ENCODE measurements at places on chromosomes 5 and 9. TPM values are rescaled to one million over a fixed set of nuclear protein-coding genes. Genes with fewer than 3 reads are reported as not detected.

The TAF11L10 gene
- total RNA-seq: not detected

The SLC1A3 gene
- total RNA-seq: not detected

The DELE1 gene
- 46.5 TPM for total RNA-seq

The LPAR1 gene
- total RNA-seq: not detected

The TRIM7 gene
- total RNA-seq: not detected

The CAPSL gene
- total RNA-seq: not detected

The ENTPD2 gene
- total RNA-seq: 0.87 TPM

The EXOC3 gene
- total RNA-seq: 20.5 TPM

- no peaks in the 10 kb centered on the region for H3K4me1 ChIP-seq
- H3K36me3 ChIP-seq: no peaks in the 10 kb centered on the region
- no peak overlapping the region for H3K27ac ChIP-seq
- H3K4me3 ChIP-seq: no peak overlapping the region
Observed at GRCh38 chr5:17042041-17042440, 106.0 kb upstream of the MYO10 start.

DNA sequence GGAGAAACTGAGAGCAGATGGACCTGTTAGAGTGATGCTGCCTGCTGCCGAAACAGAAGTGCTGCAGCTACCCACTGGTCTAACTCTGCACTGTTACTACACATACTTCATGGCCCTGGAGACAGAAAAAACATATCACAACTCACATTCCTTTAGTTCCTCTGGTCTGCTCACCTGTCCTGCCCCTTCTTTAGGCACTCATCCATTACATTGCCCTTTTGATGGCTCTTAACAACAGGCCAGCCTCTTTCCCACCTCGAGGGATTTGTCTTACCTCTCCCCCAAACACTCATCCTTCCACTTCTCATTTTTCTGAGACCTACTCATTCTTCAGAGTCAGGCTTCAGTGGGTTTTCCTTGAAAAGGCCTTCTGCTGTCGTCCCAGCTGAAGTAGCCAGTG lies 49.2 kb downstream of the KCTD16 start:
- H3K27me3 ChIP-seq: no peaks in the 10 kb centered on the region
- H3K36me3 ChIP-seq: no peaks in the 10 kb centered on the region
- no peak overlapping the region for H3K4me3 ChIP-seq
- no peak for DNase-seq
- no peak overlapping the region for H3K27ac ChIP-seq

GRCh38 chr9:135342206-135343130 lies 137.1 kb upstream of the PPP1R26 start:
- no peak overlapping the region for H3K4me3 ChIP-seq
- peaks cover 15% of the 10 kb centered on the region for H3K27me3 ChIP-seq
- no peak for DNase-seq
- H3K4me1 ChIP-seq: no peaks in the 10 kb centered on the region

DNA sequence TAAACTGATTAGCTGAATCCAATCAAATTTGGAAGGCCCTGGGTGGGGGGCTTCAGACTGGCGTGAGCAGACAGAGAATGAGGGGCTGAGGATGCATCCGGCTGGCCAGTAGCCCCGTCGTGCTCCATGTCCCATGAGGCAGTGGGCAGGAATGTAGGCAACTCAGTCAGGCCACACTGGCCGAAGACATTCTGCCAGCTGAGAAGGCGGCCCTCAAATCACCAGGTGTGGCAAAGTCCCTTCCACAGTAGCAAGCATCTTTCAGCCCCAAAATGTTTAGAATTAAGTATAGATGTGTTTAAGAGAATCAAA lies 25.7 kb upstream of the LAMC3 start:
- H3K4me1 ChIP-seq: no peaks in the 10 kb centered on the region
- H3K4me3 ChIP-seq: no peak overlapping the region
- peaks cover 14% of the 10 kb centered on the region for H3K27me3 ChIP-seq
- H3K27ac ChIP-seq: no peak overlapping the region
- no peaks in the 10 kb centered on the region for H3K36me3 ChIP-seq

DNA sequence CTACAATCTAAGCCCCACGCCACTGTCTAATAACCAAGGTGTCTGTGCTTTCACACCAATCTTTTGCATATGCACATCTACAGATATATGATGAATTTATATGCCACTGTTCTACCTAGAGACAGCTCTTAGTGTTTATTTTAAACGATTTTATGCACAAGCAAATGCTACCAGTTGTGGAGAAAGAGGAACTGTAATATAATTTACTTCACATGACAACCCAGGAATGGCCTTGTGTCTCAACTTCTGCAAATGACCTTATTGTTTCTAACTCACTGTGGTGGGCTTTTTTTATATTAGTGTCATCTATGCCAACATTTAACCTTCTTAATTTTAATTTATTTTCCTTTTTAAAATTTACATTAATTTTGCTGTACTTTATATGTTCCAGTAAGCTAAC lies 531.1 kb upstream of the TLE4 start:
- H3K27me3 ChIP-seq: no peaks in the 10 kb centered on the region
- no peak for DNase-seq
- no peak overlapping the region for H3K4me3 ChIP-seq
- H3K36me3 ChIP-seq: no peaks in the 10 kb centered on the region
- no peaks in the 10 kb centered on the region for H3K4me1 ChIP-seq
- H3K27ac ChIP-seq: no peak overlapping the region

DNA sequence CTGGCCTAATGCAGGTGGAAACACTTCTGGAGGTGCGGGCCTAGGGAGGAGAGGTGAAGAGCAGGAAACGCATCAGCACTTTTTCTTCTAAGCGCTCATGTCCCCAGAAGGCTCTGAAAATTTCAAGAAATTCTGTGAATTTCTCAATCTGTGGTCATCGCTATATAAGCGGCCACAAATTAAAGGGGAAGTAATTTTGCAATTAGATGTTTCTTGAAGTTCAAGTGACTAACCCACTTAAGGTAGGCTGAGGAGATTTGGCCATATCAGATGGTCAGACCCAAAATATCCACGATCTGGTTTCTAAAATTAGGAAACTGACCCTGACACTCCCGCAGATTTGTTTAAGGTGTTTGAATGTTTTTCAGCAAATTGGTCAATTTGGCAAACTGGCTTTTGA lies 16.6 kb upstream of the HMGCR start:
- H3K4me1 ChIP-seq: peaks cover 46% of the 10 kb centered on the region
- no peak for DNase-seq
- no peak overlapping the region for H3K27ac ChIP-seq
- H3K36me3 ChIP-seq: no peaks in the 10 kb centered on the region

GRCh38 chr5:135492319-135492626 lies 40.1 kb upstream of the TIFAB start:
- H3K27me3 ChIP-seq: no peaks in the 10 kb centered on the region
- H3K27ac ChIP-seq: no peak overlapping the region

DNA sequence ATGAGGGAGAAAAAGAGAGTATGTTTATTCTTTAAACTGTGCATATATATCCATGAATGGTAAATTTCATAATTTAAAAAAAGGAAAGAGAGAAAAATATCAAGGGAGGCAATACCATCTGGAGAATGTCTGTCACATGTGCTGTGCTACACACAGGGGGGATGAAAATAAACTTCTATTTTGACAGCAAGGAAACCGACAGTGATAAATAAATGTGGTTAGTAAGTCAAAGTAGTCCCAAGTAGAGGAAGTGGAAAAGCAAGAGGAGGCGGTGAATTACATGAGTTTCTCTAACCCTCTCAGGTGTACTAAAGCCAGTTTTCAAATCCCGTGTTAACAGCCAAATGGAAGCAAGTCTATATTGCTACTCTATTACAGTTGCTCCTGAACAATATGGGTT lies 83.3 kb downstream of the ICE1 start:
- DNase-seq: no peak
- H3K4me1 ChIP-seq: no peaks in the 10 kb centered on the region
- H3K27ac ChIP-seq: no peak overlapping the region
- no peaks in the 10 kb centered on the region for H3K36me3 ChIP-seq
- H3K27me3 ChIP-seq: no peaks in the 10 kb centered on the region

DNA sequence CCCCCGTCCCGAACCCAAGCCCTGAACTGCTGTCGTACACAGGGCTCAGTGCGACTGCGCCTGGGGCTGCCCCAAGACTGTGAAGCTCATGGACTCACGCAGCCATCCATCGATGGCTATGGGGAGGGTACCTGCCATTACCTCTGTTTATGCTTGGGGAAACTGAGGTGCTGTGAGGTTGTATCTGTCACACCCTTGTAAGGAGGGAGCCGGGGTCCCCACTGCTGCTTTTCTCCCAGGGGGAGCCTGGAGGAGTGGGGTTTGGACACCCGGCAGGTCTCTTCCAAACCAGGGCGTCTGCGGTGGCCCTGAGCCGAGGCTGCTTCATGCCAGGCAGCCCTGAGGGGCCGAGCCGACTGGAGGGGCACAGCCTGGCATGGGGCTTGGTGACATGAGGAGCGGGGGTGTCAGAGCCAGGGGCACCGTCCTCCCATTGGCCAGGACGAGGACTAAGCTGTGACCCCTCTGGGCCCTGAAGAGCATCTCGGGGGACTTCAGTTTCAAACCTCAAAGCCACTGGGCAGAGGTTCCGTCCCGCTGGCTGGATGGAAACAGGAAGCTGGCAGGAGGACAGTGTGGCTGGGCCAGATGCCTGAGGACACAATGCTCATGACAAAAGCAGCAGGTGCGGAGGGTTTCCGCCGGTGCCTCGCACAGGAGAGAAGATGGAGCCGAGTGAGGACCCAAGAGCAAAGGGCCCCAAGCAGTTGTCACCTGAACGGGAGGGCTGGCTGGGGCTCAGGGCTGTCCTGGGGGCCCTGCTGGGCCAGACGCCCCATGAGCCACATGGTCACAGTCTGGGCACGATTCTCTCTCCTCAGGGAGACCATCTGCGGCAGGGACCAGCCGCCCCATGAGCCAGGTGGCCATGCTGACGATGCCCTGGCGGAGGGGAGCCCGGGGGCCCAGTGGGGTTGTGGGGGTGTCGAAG lies 54.4 kb upstream of the EXOC3 start:
- H3K27me3 ChIP-seq: no peaks in the 10 kb centered on the region
- no peaks in the 10 kb centered on the region for H3K36me3 ChIP-seq
- H3K4me3 ChIP-seq: no peak overlapping the region
- no peak for DNase-seq

DNA sequence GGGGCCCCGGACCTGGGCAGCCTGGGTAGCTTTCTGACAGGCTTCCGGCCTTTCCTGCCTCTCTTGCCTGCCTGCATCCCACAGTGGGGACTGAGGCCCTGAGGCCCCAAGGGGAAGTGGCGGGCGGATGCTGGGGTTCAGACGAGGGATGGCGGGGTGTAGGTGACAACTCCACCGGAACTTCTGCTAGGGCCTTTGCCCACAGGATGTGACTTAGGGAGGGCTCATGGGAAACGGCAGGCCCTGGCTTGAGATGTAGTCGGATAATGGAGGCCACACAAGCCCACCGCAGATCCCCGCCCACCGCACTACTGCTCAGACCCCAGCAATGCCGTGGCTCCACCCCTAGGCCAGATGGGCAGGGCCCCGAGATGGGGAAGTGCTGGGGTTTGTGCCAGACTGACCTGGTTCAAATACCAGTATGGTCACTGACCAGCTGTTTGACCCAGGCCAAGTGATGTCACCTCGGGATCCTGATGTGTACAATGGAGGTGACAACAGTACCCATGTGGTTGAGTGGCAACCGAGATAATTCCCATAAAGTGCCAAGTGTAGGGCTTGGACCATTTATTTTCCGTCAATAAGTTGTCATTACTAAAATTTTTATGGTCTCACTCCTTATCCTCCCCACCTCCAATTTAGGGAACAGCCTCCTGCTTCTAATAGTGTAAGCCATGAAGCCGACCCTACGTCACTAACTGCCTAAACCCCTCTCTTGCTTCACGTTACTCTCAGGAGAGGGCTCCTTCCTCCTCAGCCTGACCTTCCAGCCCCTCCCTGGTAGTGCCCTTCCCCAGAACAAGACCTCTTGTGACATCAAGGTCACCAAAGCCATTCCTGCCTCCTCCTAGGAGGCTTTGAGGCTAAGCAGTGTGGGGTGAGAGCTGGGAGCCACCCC lies 2.5 kb upstream of the CDK9 start:
- no peak for DNase-seq
- no peak overlapping the region for H3K27ac ChIP-seq
- peaks cover 42% of the 10 kb centered on the region for H3K4me1 ChIP-seq
- peaks cover 11% of the 10 kb centered on the region for H3K36me3 ChIP-seq

- no peaks in the 10 kb centered on the region for H3K36me3 ChIP-seq
- DNase-seq: no peak
- no peaks in the 10 kb centered on the region for H3K4me1 ChIP-seq
- H3K27me3 ChIP-seq: peaks cover 96% of the 10 kb centered on the region
- H3K4me3 ChIP-seq: no peak overlapping the region
Observed at GRCh38 chr9:133643978-133644760, 8.0 kb downstream of the DBH start.

GRCh38 chr5:158553962-158554336 lies 545.8 kb downstream of the EBF1 start:
- DNase-seq: no peak
- H3K4me1 ChIP-seq: no peaks in the 10 kb centered on the region
- H3K27me3 ChIP-seq: no peaks in the 10 kb centered on the region
- no peak overlapping the region for H3K4me3 ChIP-seq
- H3K27ac ChIP-seq: no peak overlapping the region

DNA sequence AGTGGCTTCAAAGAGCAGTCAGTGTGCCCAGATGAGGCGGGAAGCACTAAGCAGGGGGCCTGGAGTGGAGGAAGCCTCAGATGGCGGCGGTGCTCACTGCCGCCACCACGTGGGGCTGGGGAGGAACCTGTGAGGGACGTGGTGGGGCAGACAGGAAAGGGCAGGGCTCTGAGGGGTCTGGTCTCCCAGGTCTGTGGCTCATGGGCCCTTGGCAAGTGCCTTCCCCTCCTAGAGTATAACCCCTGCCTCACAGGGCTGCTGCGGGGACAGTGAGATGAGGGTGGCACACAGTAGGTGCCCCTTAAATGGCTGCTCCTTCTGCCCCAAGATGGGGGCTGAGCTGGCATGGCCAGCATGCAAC lies 26.6 kb downstream of the NR5A1 start:
- peak; percentile 34 for DNase-seq
- peaks cover 21% of the 10 kb centered on the region for H3K4me1 ChIP-seq
- H3K27ac ChIP-seq: no peak overlapping the region
- peaks cover 4% of the 10 kb centered on the region for H3K27me3 ChIP-seq

DNA sequence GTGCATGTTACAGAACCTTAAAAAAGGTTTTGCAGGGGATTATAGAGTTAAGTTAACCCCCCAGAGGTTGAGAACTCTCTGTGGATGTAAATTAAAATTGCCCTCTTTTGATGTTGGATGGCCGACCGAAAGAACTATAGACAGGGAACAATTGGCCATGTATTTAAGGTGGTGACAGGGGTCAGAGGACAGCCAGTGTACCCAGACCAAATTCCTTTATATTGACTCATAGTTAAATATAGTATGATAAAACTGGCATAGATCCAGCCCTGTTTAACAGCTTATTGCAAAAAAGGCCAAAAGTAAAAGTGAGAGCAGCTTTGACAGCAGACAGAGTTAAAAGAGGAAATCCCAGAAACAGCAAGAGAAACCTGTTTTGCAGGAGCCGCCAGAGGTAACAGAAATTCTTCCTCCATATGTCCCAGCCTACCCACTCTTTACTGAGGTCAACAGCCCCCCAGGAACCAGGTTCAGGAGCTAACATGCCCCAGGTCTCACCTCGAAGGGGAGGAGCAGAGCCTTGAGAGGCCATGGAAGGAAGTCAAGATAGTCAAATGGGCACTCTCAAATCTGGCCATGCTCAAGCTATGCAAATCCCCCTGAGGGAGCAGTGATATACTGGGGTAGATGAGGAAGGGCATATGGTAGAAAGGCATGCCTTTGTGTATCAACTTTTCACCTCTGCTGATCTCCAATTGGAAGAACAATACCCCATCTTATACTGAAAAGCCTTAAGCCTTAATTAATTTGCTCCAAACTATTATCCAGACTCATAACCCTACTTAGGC lies 156.4 kb upstream of the COX7C start:
- no peak overlapping the region for H3K27ac ChIP-seq
- DNase-seq: peak; percentile 27
- H3K4me1 ChIP-seq: peaks cover 11% of the 10 kb centered on the region
- no peaks in the 10 kb centered on the region for H3K36me3 ChIP-seq

GRCh38 chr5:672329-673160 lies 20.6 kb downstream of the TPPP start:
- peaks cover 45% of the 10 kb centered on the region for H3K4me1 ChIP-seq
- peak; percentile 82 for DNase-seq
- peaks cover 22% of the 10 kb centered on the region for H3K27me3 ChIP-seq
- no peaks in the 10 kb centered on the region for H3K36me3 ChIP-seq
- H3K4me3 ChIP-seq: no peak overlapping the region
